ENCODE measurements at places on chromosomes 11 and 22.

DNA sequence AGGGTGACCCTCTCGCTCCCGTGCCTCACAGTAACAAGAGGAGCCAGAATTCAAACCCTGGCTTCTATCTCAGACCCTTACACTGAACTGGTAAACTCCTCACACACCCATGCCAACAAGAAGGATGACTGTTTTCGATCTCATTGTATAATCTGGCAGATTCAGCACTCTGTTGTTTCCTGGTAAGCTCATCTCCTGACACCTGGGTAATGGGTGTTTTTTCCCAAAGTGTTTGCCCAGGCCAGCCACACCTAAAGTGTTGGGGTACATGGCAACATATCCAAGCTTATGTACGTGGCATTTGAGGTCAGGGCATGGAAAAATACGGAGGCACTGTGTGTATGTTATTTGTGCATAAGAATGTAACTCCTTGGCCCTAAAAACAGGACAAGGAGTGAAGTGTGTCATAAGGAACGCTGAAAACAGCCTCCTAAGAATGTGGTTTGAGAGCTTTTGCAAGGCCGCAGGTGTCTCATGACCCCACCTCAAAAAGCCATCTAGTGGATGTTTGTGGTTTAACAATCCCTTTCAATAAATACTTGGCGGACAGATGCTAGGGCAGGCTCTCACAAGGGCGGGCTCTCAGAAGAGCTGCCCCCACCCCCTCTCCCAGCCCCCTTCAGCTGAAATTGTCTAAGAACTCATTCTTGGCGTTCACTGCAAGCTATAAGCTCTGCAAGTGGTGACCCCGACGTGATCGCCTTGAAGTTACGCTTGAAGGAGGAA lies at the start of gene MS4A15:
TSS of gene MS4A15 (plus strand) at position 561 of the 726 bp plus-strand sequence. CDS start 6,867 bp downstream, outside the sequence.
- peak; percentile 3 for DNase-seq

GRCh38 chr22:32480238-32480637 lies 5.6 kb downstream of the FBXO7 start:
- DNase-seq = no peak

DNA sequence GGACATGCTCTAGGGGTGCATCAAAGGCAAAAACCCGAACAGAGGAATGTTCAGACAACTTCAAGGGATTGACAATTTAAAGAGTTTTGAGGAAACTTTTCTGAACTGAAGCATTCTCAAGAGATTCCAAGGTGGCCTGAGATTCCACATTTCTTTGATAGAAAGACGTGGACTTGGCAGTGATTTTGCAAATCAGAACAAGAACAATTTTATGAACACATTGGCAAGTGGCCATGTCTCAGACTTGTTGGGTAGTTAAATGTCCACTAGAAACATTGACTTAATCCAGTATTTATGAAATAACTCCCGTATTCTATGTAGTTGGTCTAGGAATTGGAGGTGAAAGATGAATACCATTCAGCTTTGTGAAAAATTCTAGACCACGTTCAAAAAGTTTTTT lies 13.8 kb downstream of the NCAM1 start:
- no peak for DNase-seq

- no peak for DNase-seq
Measured at GRCh38 chr11:27653990-27654758, 46.1 kb downstream of the BDNF start.

DNA sequence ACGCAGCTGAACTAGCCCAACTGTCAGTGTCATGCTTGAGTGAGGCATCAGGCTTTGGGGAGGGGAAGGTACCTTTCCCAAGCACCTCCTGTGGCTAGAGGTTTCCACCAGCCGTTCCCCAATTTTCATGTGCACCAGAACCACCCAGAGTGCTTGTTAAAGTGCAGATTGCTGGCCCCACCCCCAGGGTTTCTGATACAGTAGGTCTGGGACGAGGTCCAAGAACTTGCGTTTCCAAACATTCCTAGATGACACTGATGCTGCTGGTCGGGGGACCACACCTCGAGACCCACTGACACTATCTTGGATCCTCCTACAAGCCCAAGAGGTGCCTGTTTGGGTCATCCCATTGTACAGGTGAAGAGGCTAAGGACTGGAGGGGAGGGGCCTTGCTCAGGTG lies 59.8 kb downstream of the PDE2A start:
- DNase-seq = no peak

GRCh38 chr22:37930270-37930951 lies 23.0 kb downstream of the C22orf23 start:
- peak; percentile 37 for DNase-seq

DNA sequence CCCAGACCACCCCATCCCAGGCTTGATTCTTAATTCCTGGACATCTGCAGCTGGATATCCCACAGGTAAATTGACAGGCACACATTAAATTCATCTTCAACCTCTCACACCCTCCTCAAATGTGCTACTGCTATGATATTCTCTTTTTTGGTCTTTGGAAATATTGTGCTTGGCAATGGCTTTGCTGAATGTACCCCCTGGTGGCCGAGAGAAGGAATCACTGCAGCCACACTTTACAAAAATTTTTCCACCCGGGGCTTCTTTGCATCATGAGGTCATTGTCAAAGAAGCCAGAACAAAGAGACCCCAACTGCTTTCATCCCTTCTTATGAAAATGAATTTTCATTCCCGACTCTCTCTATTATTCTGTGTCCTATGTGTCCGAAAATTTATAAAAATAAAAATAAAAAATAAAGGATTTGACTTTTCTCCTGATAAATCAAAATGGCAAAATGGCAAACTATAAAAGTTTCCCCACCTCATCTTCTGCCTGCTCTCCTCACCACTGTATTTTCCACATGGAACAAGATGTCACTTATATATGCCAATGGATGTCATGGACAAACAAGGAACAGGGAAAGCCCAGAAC lies 15.0 kb upstream of the CYB5R2 start:
- peak; percentile 41 for DNase-seq

DNA sequence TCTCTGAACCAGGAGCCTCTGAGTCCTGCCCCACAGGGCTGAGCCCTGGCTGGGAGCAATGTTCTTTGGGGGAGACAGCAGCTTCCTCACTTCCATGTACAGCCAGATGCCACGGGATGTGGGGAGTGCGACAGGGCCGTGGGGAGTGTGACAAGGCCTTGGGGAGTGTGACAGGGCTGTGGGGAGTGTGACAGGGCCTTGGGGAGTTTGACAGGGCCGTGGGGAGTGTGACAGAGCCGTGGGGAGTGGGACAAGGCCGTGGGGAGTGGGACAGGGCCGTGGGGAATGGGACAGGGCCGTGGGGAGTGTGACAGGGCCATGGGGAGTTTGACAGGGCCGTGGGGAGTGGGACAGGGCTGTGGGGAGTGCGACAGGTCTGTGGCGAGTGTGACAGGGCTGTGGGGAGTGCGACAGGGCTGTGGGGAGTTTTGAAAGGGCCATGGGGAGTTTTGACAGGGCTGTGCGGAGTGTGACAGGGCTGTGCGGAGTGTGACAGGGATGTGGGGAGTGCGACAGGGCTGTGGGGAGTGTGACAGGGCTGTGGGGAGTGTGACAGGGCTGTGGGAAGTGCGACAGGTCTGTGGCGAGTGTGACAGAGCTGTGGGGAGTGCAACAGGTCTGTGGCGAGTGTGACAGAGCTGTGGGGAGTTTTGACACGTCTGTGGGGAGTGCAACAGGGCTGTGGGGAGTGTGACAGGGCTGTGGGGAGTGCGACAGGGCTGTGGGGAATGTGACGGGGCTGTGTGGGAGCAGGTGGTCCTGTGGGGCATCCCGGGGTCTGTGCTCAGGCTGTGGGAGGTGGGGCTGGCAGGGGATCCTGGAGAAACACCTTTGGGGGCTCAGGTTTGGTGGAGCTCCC lies 6.6 kb upstream of the KRTAP5-6 start:
- no peak for DNase-seq

- peak; percentile 88 for DNase-seq
Measured at GRCh38 chr11:11973361-11973800, 35.0 kb downstream of the DKK3 start.

Data from AG10803 (cell line).